Transverse colon (tissue), 4 donors: ENCODE measurements at places on chromosomes 6 and 20. TPM values are rescaled to one million over a fixed set of nuclear protein-coding genes. Genes with fewer than 3 reads are reported as not detected.
A peak's percentile ranks its signal among the peaks of the same experiment; 100 is the strongest.

DNA sequence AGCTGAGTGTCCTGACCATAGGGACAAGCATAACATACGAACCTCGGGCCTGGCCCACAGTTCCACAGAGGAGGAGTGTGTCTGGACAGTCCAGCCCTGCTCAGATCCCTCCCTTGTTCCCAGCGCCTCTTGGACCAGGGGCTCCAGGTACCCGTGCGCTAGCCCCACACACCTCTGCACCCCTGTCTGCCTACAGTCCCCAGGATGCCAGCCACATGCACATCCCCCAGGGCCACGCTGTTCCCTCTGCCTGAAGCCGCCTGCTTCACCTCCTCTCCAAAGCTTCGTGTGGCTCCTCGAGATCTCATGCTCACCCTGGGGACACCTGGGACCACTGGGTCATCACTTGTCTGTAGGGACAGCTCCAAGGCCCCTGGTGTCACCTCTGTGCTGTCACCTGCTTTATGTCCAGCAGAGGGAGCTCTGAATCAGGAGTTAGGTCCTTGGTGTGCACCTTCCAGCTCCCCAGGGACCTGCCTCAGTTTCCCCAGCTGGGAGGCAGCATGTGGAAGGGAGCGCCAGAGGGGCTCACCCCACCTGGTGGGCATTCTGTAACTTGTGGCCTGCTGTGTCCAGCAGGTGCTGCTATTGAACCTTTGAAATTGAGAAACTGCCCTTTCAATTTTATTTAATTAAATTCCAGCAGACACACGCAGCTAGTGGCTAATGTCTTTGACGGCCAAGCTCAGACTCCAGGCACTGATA is 7.3 kb upstream of the YTHDF1 start:
- peak; percentile 36 for DNase-seq

DNA sequence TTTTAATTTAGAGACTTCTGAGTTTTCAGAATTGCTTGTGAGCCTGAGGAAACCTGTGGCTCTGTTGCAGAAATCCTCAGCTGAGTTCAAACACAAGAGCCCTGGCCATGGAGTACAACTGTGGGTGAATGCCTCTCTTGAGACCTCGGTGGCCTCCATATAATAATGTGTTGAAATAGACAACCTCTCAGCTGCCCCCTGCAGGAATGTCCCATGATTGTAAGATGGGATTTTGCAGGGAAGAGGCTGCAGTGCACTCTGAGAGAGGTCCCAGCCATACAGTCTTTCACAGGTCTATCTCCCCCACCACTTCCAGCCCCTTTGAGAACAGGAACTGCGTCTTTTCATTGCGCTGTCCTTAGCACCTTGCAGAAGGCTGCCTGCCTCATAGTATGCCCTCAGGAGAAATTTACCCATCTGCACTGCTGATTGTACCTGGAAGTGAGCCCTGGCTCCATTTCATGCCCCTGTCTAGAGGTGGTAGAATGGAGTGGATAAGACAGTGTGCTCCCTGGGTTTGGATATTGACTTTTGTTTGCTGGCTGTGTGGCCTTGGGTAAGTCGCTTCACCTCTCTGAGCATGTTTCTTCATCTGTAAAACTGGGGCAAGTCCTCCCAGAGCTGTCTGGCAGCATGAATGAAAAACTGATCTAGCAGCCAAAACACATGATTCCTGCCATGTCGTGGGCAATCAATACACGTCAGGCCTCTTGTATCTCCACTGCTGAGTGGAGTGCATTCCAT is 16.8 kb upstream of the CDH22 start:
- no peak for DNase-seq

DNA sequence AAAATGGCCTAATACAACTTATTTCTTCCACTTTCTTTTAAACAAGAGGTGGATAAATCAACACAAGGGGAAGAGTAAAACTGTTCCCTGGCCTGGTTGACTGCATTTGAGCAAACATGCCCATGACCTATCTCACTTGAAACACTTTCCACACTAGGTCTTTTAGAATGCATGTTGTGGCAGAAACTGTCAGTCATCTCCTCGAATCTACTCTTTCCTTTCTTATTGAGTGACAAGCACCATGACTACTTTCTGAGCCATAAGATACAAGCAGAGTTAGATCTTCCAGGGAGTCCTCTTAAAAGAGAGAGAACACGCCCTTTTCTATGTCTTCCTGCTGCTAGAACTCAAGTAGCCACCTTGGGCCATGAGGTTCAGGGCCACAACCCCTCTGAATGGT is 66.5 kb downstream of the PTPRT start:
- no peak for DNase-seq

- DNase-seq = no peak
Measured at GRCh38 chr6:149825292-149825691, 38.9 kb downstream of the LRP11 start.

GRCh38 chr20:37484331-37484730 is 36.7 kb upstream of the NNAT start:
- DNase-seq = no peak

GRCh38 chr20:53662595-53662994 is 69.0 kb upstream of the ZNF217 start:
- DNase-seq = no peak

GRCh38 chr20:63027922-63028389 is 21.2 kb upstream of the BHLHE23 start:
- DNase-seq = no peak

DNA sequence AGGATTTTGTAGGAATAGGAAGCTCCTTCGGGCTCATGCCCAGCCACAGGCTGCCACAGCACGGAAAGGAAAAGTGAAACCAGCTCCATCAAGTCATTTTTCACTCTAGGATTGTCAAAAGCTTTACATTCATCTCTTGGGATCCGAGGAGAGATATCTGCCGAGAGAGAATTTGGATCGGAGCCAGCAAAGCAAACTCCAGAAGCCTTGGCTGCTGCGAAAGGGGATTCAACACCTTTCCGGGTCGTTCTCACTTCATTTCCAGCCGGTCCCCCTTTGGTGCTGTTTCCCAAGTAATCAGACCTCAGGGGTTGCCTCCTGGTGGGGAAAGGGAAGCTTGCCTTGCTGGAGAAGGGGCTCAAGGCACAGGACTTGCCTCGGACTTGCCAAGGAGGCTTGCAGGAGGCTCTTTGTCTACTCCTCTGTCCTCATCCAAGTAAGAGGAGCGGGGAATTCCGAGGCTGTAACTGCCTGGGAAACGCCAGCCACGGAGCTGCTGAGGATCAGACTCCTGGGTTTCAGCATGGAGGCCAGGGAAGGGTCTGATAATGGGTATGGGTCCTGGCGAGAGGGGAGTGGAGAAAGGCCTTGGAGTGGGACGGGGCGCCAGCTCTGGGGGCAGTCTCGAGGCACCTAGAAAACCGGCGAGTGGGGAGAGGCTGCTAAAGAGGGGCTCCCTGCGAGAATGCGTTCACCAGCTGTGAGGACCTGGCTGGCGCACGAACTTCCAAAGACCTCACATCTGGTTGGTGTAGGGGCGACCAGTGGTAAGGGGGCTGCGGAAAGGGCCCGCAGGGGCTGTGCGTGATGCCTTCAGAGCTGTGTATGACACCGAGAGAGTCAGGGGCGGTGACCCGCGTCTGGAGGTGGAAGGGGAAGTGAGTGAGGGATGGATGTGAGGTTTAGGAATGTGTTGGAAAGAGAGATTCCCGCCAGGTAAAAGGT is 702 bp downstream of the ETV7 start:
- peak; percentile 47 for DNase-seq

- no peak for DNase-seq
Measured at GRCh38 chr6:44932651-44933091, 395.5 kb upstream of the RUNX2 start.

- no peak for DNase-seq
Measured at GRCh38 chr20:36217226-36217625, 19.1 kb upstream of the AAR2 start.

DNA sequence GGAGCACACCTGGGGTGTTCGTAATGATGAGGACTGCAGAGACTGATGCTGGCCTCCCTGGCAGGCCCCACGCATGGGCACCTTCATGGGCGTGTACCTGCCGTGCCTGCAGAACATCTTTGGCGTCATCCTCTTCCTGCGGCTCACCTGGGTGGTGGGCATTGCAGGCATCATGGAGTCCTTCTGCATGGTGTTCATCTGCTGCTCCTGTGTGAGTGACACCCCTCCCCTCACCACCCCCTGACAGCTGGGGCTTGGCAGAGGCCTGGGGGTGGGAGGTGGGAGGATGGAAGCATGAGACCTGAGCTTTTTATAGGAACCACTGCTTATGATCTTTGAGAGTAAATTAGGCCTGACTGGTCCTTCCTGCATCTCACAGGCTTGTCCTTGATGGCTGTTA is 6.7 kb downstream of the SLC12A5 start:
- DNase-seq = no peak

DNA sequence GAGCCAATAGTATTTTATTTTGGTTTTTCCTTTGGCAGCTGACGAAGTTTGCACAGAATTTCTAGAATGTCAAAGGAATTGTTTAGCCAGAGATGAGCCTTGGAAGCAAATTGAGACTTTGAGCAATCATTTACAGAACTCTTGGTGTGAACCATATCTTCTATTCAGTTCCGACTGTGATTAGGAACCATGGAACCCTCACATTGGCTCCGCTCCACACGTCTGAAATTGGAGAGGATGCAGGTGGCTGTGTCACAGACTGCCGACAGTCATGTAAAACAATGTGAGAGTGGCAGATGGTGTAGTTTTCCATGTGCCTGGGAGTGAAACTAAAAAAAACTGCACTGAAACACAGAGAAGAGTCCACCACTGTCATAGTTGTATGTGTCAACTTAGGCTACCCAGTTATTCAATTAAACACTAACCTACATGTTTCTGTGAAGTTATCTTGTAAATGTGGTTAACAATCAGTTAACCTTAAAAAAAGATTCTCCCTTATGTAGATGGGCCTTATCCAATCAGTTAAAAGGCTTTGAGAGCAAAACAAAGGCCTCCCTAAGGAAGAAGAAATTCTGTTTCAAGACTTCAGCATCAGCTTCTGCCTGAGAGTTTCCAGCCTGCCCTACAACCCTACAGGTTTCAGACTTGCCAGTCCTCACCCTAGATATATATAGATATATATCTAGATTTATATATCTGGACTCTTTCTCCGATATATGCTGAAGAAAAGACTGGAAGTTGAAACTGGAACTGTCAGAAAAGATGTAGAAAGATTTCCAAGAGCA is 3.3 kb upstream of the HMGN4 start:
- DNase-seq = peak; percentile 54

DNA sequence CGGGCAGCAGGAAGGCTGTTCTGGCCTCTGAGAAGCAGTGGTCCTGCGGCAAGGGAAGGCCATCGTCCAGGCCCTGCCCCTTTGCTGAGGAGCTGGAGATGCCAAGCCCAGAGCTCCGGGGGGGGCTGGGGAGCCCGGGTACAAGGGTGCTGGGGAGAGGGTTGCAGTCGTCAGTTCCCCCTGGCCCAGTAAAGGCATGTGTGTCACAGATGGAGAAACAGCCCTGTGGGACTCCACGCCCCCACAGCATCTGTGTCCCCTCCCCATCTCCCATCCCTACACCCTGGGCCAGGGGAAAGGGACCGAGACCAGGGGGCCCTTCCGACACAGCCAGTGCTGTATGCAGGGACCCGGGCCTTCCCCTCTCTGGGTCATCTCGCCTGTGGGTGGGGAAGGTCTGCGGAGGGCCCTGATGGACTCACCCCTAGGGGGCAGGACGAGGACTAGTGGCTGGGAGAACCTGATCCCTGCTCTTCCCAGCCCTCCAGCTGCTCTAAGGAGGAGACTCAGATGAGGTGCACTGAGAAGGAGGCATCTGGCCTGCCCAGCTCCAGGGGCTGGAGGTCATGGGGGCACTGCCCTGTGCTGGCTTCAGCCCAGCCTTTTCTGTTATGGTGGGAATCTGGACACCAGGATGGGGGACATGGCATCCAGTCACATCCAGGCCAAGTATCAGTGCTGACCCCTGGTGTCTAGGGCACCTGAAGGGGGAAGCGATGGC is 609 bp downstream of the MYL9 start:
- peak; percentile 38 for DNase-seq

HTR1E gene
- not detected for total RNA-seq

EYS gene
- total RNA-seq = not detected

LRRC73 gene
- 0.60 TPM for total RNA-seq

RHAG gene
- not detected for total RNA-seq

TMEM239 gene
- not detected for total RNA-seq

C20orf96 gene
- total RNA-seq = 3.0 TPM

SLC25A27 gene
- total RNA-seq = 8.7 TPM

IL17A gene
- not detected for total RNA-seq

LINC00237 gene
- total RNA-seq = not detected

MACROD2 gene
- 4.6 TPM for total RNA-seq

TFAP2D gene
- total RNA-seq = not detected

SLC17A4 gene
- 69.5 TPM for total RNA-seq

HLA-DMB gene
- 1.8 TPM for total RNA-seq

TMEM244 gene
- total RNA-seq = not detected
